NCI-H460 (cell line): ENCODE measurements at places on chromosomes 1 and 21. TPM values are rescaled to one million over a fixed set of nuclear protein-coding genes. Genes with fewer than 3 reads are reported as not detected.

- no peak for DNase-seq
These were observed 45.9 kb upstream of the DPH5 start for GRCh38 chr1:101071470-101071891.

DNA sequence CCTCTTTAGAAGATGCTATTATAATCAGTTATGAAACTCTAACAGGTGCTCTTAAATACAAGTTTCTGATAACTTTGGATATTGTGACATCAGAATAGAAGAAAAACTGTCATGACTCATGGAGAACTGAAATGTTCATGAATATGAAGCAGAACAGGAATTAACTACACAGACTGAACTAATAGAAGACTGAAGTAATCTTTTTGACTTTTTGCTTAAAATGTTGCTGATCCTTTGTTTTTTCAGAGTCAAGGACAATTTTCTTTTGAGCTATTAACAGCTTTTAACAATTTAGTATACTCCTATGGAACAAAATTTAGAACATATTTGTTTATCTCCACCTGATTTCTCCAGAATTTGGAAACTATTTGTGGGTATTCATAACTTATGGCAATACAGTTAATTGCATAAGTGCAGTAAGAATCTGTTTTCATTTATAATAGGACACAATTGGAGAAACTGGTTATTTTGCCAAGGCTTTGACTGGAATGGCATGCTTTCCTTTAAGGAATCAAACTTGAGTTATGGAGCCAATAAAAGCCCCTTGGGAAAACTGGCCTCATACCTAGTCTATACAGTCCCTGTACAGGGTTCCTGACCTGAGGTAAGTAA lies 18.7 kb upstream of the PLA2G5 start:
- DNase-seq = no peak

DNA sequence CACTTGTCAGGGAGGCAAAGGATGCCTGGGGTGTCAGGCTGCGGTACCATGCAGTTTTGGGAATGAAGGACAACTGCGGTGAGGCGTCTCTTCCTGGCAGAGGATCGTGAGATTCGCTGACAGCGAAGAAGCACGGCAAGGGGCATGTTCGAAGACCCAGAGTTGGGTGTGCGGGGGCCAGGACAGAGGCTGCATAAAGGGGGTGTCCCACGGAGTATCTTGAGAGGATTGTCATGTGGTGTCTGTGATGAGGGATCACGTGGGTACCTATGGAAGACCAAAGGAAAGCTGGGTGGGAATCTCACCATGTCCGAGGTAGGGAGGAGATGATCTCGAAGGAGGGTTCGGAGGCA lies 372 bp downstream of the SLC25A44 start:
- no peak for DNase-seq

GRCh38 chr1:113247782-113248181 lies 142.5 kb upstream of the MAGI3 start:
- no peak for DNase-seq

CD46 gene
- total RNA-seq = 133 and 174 TPM in 2 replicates

FTCD gene
- 0.22 TPM in 1 of 2 replicates, not detected in the other for total RNA-seq

DNA sequence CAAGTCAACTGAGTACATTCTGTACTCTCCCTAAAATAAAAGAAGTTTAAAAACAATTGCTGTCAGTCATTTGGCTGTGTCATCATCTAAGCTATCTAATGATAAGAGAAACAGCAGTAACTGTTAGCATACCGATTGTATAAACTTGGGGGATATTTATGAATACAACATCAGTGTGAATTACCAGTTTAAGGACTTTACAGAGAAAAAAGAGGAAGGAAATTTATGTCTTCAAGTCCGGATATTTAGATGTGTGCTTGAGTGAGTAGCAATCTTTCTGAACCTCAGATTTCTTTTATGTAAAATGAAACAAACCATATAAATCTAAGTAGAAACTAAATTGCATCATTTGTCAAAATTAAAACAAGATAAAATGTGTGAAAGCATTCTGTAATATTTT lies 1557.0 kb downstream of the MRPL39 start:
- DNase-seq = no peak

- DNase-seq = peak; percentile 65
These were observed 7.8 kb upstream of the SRRM1 start for GRCh38 chr1:24635195-24635843.

GRCh38 chr1:112975336-112975735 lies 19.3 kb upstream of the SLC16A1 start:
- no peak for DNase-seq

- DNase-seq = no peak
These were observed 719 bp downstream of the S100A14 start for GRCh38 chr1:153615406-153615805.

DNA sequence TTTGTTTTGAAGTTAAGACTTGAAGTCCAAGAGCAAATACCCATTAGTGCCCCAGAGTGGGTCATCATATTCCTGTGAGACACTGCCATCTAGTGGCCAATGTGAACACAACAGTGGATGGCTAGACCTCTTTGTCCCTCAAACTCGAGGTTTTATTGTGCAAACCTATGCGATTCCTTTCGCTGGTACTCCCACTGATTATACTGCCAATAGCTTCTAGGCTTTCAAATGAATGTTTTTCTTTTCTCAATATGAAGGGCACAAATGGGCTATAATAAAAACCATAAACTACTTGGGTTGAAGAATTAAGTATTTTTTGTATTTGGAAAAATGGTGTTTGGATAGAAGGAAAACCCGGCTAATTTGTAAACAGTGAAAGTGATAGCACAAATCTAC lies 100.4 kb upstream of the ZNF281 start:
- peak; percentile 90 for DNase-seq

DNA sequence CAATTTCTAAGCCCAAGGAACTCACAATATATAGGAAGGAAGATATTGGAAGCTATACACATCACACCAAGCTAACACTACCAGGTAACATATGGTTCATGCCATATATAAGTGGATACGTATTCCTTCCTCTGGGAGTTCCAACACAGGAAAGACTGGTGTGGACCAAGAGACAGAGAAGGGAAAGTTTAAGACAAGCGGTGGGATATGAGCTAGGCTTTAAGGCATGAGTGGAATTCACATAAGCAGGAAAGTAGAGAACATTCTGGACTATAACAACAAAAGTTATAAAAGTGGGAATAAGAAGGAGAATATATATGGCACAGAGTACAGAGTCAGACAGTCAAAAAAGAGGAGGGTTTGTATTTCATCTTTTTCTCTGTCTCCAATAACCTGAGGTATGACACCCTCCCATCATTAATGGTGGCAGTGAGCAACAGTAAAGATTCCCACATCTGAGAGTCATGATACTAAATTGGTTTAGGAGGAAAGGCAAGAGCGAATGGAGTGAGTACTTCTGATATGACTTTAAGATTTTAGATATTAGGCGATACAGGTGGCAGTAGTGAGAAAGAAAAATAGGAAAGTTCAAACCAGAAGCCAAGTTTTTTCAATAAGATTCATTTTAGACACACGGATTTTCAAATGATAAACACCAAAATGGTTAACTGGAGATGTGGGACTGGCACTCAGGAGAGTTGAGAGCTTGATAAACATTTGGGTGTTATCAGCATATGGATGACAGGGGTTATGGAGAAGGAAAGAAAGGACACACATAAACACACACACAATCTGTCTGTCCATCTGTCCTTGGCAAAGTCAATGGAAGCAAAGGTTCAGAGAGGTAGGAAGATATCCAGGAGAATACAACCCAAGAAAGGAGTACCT lies 87.4 kb upstream of the TTC39A start:
- no peak for DNase-seq

ITGB2 gene
- 0.84 and 0.92 TPM in 2 replicates for total RNA-seq

CGN gene
- total RNA-seq = 0.02 TPM in 1 of 2 replicates, not detected in the other

AGMAT gene
- 4.0 and 4.2 TPM in 2 replicates for total RNA-seq

GRCh38 chr1:224237119-224237881 lies 54.3 kb downstream of the DEGS1 start:
- no peak for DNase-seq

- DNase-seq = no peak
These were observed 70.3 kb downstream of the SERINC2 start for GRCh38 chr1:31483012-31483946.

GRCh38 chr1:213982289-213982671 lies 5.5 kb upstream of the PROX1 start:
- no peak for DNase-seq

DNA sequence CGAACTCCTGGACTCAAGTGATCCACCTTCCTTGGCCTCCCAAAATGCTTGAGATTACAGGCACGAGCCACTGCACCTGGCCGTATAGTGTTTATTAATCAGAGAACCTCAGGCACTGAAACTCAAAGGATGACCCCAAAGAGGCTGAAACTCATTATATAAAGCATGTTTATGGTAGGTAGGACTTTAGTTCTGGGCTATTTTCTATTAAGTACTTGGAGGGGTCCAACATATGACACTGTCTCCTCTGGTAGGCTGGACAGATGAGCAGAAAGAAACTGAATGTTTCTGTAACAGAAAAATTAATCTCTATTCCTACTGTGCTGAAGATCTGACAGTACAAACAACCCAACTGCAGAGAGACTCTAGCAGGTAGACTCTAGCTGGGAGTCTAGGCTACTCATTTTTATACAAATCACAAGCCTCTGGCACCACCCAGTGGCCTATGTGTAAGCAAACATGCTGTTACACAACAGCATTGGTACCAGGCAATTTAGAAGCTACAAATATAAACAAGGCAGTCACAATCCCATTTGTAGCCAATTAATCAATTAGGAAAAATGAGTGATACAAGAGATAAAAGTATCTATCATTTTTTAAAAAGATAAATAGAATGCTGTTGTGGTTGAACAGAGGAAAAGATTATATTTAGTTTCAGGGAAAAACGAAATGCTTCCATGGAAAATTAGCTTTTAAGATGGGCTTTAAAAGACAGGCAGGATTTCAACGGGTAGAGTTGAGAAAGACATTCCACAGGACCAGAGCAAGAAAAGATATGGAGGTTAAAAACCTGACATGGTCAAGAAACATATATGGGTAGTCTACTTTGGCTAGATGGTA lies 10.4 kb downstream of the DCAF8 start:
- peak; percentile 78 for DNase-seq

DNA sequence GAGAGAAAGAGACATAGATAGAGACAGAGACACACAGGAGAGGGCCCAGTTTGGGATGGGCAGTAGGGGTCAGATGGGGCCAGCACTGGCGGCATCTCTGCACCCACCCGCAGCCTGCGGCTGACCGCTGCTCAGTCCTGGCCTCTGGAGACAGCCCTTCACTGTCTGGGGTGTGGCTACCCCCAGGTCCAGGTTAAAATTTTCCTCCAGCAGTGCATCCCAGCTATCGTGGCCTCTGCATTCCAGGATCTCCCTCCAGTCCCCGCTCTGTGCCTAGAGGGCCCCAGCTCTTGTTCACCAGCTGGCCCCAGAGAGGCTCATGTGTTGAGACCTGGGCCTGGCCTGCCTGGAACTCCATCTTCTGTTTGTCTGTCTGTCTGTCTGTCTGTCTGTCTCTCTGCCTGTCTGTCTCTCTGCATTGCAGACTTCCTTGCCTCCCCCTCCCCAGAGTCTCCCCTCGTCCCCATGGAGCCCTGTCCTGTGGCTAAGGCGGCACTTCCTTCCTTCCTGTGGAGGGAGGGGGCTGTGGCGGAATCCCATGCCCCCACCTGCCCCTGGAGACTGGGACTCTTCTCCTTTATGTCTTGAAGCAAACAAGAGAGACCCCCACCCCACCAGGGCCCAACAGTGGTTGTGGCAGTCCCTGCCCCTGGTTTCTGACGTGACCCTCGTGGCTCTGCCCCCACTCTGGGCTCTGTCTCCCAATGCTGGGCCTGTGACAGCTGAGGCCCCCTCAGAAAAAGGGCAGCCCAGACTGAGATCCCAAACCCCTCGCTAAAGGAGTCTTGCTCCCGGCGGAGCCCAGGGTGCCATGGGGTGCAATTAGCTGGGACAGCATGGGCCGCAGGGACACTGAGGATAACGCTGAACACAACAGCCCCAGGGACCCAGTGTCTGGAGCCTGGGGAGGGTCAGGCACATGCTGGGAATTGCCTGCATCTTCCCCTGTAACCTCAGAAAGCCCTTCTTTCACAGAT lies 241.8 kb downstream of the NPHP4 start:
- DNase-seq = no peak

GRCh38 chr1:98677288-98677687 lies 15.8 kb downstream of the SNX7 start:
- DNase-seq = no peak

DNA sequence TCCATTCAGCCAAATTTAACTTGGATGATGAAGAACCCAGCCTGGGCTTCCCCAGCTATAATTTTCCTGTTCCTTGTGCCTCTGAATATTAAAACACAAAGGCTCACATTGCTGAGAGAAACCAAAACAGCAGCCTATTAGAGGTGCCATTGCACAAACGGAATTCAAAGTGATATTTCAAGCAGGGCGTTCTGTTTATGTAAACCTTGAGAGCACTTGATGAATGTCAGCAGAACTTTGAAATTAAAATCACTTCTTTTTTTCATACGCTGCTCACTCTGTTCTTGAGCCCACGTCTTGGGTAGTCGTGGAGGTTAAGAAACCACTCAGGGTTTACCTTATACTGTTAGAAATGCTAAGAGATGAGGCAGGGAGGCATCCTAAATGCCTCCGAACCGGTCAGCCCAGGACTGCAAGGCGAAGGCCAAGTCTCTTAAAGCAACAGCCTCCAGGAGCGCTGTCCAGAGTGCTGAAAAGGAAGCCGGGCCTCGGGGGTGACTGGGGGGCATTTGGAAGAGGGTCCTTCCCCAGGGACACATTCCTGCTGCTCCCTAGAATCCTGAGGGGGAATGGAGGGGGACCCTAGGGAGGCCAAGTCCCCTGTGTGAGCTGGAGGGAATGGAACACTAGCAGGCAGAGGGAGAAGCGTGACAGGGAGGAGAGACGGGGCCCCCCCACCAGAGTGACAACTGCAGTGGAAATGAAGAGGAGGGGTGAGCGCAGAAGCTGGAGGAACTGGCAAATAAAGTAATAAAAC lies 154.8 kb upstream of the VAMP3 start:
- peak; percentile 33 for DNase-seq

KIF21B gene
- 0.17 and 0.22 TPM in 2 replicates for total RNA-seq

GRCh38 chr1:7783178-7783711 lies 846 bp upstream of the PER3 start:
- DNase-seq = peak; percentile 2

- DNase-seq = no peak
These were observed 88.1 kb downstream of the BACH1 start for GRCh38 chr21:29386803-29387202.
